ENCODE measurements at places on chromosomes 16 and 17. TPM values are rescaled to one million over a fixed set of nuclear protein-coding genes. Genes with fewer than 3 reads are reported as not detected.

GRCh38 chr17:52732841-52733240, 574.3 kb upstream of the CA10 start:
- no peak for DNase-seq

GRCh38 chr17:44069974-44070454, 521 bp upstream of the G6PC3 start:
- DNase-seq, result peak; percentile 48

GRCh38 chr17:59371416-59372100, 40.1 kb downstream of the YPEL2 start:
- no peak for DNase-seq

DNA sequence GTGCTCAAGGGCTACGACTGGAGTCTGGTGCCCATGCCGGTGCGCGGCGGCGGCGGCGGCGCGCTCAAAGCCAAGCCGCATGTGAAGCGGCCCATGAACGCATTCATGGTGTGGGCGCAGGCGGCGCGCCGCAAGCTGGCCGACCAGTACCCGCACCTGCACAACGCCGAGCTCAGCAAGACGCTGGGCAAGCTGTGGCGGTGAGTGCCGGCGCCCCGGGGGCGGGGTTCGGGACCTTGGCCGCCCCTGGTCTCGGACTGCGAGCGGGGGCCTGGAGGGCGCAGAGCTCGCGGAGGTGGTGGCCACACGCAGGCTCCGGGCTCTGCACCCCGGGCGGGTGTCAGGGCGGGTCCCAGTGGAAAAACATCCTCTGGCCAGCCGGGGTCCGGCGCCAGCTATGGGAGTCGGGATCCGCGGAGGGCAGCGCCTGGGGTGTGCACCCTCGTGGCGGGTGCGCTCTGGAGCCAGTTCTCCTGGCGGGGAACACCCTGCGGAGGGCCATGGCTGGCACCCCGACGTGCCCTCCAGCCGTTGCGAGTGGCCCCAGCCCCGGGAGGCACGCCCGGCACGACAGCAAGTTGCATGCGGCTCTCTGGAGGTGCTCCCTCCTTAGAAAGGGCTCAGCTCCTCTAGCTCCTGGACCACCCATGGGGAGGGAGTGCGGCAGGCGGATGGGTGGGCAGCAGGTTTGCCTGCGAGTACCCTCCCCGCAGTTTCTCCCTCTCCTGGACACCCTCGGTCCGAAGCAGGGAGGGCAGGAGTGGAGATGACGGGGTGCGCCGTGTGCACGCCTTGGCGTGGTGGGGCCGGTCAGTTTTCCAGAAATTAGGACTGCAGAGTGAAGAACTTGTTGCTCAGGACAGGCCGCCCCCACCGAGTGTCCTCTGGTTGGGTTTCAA, 824 bp downstream of the SOX8 start:
- DNase-seq, result no peak

DNA sequence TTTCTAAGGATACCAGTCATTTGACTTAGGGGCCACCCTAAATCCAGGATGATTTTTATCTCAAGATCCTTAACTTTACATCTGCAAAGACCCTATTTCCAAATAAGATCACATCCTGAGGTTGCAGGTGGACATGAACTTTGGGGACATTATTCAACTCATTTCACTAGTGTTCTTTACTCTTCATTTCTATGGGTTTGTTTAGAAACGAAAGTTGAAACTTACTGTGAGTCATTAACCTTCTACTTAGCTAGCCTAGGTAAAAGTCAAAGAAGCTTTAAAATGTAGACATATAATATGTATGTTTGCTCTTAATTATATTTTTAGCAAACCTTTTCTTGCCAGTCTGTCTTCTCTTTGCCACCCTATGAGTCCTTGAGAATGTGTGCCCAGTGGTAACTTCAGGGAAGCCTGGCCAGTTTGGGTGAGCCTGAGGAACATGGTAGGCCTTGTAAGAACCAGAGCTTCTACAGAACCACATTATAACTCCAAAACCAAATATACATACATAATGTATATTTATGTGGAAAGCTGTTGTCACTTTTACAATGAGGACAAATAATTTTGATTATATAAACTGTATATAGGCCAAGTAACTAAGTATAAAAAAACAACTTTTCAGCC, 38.4 kb downstream of the BPTF start:
- DNase-seq, result no peak

GRCh38 chr17:71976011-71976649, 144.7 kb upstream of the SOX9 start:
- peak; percentile 97 for DNase-seq

DNA sequence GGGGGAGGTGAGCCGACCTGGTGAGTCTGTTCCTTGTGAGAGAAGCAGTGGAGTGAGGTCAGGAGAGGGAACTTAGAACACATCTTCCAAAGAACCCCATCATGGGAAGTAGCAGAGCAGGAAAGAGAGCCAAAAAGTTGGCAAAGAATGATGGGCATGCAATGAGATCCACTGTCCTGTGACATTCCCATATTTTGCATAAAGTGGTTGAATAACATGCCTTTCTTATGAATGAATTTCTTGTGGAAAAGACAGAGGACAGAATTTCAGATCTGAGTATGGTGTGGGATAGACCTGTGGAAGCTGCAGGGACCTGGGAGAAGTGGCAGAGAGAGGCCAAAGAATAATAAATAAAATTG, 41.3 kb downstream of the TMEM100 start:
- no peak for DNase-seq

DNA sequence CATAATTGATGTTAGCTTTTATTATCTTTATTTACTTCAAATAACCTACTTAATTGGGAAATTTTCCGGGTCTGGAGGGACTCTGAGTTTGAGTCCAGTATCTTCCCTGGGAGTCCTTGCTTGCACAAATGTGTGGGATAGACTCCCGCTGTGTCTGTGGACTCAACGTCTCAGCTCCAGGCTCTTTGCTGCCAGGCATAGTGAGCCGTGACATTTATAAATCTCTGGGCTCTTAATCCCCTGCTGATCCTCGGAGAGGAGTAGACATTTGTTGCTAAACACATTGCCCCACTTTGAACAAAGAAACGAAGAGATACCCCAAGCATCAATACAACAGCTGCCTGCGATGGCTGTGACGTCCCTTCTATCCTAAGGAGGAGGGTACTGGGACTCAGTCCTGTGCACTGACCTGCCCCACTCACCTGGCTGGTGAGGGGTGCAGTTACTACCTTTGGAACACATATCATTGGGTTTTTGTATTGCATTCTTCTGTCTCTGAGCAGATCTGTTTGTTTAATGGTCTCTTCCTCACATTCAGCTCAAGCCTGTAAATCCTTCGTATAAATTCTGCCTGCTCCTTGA, 316.9 kb downstream of the HAPSTR1 start:
- no peak for DNase-seq

CDRT4 gene
- total RNA-seq, result 1.3 TPM
